NCI-H748 treated with DMSO at 0.1 percent for 48 hours (cell line): ENCODE measurements at places on chromosomes 1 and 21.

DNA sequence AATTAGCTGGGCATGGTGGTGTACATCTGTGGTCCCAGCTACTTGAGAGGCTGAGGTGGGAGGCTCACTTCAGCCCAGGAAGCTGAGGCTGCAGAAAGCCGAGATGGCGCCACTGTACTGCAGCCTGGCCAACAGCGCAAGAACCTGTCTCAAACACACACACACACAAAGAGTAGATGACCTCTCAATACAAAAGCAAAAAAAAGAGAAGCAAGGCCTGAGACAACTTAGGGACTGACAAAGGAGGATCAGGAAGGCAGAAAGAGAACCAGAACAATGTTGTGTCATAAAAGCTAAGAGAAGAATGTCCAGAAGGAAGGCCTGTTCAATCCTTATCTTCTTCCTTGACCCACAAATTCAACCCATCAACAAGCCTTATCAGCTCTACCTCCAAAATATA is 18.5 kb downstream of the WASF2 start:
- DNase-seq = no peak

DNA sequence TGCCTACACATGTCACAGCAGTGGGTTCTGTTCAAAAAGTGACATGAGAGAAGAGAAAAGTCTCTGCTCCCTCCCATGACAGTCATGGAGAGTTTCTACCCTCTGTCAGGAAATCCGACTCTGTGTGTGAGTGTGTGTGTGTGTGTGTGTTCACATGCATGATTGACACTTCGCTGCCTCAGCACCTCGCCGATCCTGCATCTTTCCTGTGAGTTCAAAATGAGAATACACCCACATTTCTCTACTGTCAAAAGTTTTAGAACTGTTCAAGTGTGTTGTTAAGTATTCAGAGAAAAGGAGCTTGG is 46.2 kb upstream of the COX20 start:
- no peak for DNase-seq

DNA sequence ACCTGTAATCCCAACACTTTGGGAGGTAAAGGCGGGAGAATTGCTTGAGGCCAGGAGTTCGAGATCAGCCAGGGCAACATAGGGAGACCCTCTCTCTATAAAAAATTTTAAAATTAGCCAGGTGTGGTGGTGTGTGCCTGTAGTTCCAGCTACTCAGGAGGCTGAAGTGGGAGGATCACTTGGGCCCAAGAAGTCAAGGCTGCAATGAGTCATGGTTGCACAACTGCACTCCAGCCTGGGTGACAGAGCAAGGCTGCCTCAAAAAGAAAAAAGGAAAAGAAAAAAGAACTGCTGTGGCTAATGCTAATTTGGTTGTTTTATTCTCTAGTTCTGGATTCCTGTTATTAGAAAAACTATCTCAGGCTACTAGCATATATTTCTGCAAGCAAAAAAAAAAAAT is 29.8 kb downstream of the DBT start:
- DNase-seq = no peak

GRCh38 chr21:31887391-31887841 is 14.6 kb downstream of the HUNK start:
- DNase-seq = no peak

DNA sequence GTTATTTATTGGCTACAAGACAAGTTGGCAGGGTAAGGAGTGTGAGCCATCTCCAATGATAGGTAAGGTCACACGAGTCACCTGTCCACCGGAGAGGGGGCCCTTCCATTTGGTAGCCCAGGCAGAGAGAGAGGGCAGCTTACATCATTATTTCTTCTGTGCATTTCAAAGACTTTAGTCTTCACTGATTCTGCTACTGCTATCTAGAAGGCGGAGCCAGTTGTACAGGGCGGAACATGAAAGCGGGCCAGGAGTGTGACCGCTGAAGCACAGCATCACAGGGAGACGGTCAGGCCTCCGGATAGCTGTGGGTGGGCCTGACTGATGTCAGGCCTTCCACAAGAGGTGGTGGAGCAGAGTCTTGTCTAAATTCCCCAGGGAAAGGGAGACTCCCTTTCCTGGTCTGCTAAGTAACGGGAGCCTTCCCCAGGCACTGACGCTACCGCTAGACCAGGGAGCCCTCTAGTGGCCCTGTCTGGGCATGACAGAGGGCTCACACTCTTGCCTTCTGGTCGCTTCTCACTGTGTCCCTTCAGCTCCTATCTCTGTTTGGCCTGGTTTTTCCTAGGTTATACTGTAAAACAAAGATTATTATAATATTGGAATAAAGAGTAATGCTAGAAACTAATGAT is 36.7 kb downstream of the ZNF695 start:
- peak; percentile 21 for DNase-seq

DNA sequence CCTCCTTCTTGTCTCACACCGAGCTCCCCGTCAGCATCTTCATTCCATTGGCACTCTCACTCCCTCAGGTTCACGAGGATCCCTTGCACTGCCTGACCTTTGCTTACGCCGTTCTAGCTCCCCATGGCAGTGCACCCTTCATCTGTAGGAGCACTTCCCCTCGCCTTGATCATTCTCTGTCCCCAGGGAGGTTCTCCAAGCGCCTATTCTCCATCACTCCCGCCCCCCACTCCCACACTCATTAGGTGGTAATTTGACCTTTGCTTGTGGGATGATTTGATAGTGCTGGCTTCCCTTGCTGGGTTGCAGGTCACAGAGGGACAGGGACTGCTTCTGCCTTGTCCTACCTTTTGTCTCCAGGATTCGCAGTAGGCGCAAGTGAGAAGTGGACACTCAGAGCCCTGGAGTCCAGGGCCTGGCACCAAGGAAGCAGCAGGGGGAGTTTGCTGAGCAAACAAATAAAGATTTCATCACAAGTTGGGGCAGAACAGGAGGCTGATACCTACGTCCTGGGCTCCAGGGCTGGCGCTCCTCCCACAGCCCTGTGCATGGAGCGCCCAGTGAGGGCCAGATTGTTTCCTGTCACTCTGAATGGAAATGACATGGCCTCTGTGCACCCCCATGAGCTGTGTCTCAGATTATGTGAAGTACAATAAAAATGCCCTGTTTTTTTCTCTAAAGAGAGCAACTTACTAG is 82.0 kb upstream of the RUNX3 start:
- no peak for DNase-seq

GRCh38 chr21:17796037-17796403 is 23.1 kb downstream of the C21orf91 start:
- DNase-seq = no peak

GRCh38 chr1:156591181-156591431 is 470 bp upstream of the NAXE start:
- no peak for DNase-seq

DNA sequence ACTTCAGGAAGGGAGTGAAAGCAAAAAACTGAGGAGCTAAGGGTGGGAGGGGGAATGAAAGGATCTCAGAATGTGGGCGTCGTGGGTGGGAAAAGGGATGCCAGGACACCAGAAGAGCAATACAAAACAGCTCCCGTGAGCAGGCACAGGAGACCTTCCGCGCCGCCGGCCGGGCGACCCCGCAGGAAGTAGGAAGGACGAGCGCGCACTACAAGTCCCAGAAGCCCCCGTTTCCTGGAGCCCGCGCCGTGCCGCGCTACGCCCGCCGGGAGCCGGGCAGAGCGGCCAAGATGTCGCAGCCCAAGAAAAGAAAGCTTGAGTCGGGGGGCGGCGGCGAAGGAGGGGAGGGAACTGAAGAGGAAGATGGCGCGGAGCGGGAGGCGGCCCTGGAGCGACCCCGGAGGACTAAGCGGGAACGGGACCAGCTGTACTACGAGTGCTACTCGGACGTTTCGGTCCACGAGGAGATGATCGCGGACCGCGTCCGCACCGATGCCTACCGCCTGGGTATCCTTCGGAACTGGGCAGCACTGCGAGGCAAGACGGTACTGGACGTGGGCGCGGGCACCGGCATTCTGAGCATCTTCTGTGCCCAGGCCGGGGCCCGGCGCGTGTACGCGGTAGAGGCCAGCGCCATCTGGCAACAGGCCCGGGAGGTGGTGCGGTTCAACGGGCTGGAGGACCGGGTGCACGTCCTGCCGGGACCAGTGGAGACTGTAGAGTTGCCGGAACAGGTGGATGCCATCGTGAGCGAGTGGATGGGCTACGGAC is at the start of gene PRMT6:
Gene PRMT6 (plus strand): TSS at position 249 of the 771 bp plus-strand sequence. CDS start 42 bp downstream, at position 291.
- peak; percentile 75 for DNase-seq

- DNase-seq = no peak
Measured at GRCh38 chr1:172286629-172287076, 133.8 kb upstream of the C1orf105 start.

GRCh38 chr21:34846601-34847112 is 177.9 kb downstream of the CLIC6 start:
- DNase-seq = no peak

- DNase-seq = peak; percentile 18
Measured at GRCh38 chr1:160993544-160994193, 27.3 kb downstream of the F11R start.

DNA sequence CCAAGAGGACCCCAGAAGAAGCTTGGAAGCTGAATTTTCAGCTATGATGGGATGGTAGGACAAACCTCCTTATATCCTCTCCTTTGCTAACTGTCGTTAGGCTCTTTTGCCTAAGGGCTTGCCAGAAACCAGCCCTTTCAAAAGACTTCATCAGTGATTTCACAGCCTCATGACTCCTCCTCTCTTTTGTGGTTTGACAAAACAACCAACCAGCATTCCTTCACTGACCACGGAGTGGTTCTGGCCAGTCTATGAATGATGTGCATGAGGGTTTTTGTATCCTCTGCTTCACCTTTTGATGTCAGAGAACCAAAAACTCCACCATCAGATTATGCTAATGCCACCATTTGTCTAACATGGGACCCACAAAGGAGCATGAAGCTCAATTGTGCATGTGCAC is 116.9 kb upstream of the COA6 start:
- no peak for DNase-seq

GRCh38 chr1:186055846-186056245 is 319.2 kb downstream of the TPR start:
- DNase-seq = no peak

DNA sequence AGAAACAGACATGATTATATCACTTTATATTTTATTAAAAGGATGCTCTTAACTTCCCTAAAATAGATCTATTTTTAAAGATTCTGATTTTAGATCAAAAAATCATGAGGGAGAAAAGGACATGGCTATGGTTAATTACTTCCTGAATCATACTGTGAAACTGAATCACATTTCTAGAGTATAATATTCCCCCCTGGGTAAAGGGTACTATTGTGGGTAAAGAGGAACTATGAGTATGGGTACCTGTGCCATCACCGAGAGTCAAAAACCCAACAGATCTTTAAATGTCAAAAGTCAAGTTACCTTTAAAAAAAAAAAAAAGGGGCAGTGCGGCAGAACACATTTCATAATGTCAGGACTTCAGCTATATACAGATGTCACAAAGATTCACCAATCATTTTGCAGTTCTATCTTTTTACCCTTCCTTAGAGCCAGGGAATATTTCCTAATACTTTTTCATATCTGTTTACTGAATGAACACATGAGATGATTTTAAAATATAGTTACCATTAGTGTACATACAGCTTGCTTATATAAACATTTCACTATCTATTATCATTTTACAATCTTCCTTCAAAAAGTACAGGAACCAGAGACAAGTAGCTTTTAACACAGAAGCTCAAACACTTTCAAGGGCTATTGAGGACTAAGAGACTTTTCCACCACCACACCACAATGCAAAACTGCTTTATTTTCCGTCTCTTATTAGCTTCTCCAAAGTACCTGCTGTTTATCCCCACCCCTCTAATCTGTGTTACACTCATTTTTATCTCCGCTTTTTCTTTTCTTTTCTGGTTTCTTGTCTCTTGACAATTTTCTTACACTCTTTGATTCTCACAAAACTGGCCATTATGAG is 45.0 kb downstream of the EVI5 start:
- DNase-seq = no peak

GRCh38 chr1:232047473-232047872 is 420.9 kb downstream of the DISC1 start:
- DNase-seq = no peak

DNA sequence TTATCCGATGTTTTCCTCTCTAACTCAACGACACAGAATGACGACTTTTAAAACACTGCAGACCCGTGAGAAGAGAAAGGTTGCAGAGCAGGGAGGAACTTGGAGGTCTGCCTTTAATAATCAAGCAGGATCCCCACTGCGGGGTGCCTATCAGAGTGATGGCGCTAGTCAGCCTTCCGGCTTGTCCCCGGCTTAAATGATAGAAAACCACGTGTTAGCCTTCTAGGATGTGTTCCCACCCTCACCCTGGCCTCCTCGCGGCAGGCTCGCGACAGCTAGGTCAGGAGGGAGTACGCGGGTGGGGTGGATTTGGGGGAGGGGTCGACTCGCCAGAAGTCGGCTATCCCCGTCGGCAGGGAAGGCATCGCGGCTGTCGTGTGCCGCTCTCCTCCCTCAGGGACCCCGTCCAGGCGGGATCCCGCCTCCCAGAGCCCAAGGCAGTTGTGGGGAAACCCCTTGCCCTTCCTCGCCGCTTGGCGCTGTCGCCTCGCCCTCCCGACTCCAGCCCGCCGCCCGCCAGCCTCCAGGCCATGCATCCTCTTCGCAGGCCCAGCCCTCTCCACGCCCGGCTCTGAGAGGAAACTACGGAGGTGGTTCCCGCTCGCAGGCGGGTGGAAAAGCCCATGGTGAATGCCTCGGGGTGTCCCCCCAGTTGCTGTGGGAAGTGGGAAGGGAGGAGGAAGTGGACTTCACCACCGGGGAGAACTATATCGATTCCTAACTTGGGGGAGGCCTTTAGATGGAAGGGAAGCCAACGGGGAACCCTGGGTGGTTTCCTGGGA is 1.1 kb upstream of the SMG7 start:
- DNase-seq = peak; percentile 64

GRCh38 chr1:38028105-38028591 is 15.6 kb downstream of the UTP11 start:
- no peak for DNase-seq

GRCh38 chr1:109923131-109923945 is 12.7 kb downstream of the CSF1 start:
- DNase-seq = no peak

- no peak for DNase-seq
Measured at GRCh38 chr1:200714504-200715187, 24.0 kb upstream of the CAMSAP2 start.

DNA sequence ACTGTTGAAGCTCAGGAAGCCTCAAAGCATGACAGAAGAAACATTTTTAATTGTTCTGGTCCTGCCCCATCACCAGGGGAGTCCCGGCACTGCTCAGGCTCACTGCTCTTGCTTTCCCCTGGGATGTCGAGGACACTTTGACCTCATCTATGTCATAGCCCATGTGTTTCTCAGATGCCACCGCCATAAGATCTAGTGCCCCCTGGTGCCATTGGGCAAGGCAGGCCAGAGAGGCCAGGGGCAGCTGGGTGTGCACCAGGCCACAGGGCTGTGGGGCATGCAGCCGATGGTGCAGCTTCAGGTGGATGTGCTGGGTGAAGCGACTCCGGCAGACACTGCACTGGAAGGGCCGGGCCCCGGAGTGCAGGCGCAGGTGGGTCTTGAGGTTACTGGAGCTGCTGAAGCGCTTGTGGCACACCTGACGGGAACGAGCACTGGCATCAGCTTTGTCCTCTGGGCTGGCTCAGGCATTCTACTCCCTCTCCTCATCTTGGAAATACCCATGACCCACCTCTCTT is 7.7 kb upstream of the CRYBG2 start:
- no peak for DNase-seq

- no peak for DNase-seq
Measured at GRCh38 chr1:28507646-28508434, 2.0 kb downstream of the RCC1 start.

GRCh38 chr1:203238535-203238934 is 9.1 kb upstream of the CHIT1 start:
- DNase-seq = no peak

GRCh38 chr1:160544647-160545046 is 21.6 kb upstream of the SLAMF6 start:
- DNase-seq = no peak

- no peak for DNase-seq
Measured at GRCh38 chr1:161943737-161944136, 79.9 kb downstream of the OLFML2B start.

- DNase-seq = no peak
Measured at GRCh38 chr1:100631015-100631551, 88.5 kb upstream of the VCAM1 start.
